Naive thymus-derived CD8-positive, alpha-beta T cell (primary cell): ENCODE measurements at places on chromosomes 16 and 17.

DNA sequence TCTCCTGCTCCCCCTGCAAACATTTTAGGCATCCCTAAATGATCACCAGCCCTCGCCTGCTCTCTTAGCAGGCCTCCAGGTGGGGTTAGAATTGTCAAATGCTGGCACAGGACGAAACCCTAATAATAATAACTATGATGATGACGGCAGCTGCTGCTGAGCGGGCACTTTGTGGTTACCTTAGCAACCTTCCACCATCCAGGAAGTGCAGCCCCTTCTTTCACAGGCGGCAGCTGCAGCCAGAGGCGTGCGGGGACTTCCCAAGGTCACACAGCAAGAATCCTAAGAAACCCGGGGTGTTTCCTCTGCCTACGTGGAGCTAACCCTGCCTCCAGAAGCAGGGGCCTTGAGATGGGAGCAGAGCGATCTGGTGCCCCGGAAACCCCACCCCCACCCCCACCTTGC is 22.4 kb upstream of the EIF1 start:
- DNase-seq = peak; percentile 84

GRCh38 chr16:80986557-80986956 is 20.1 kb downstream of the CMC2 start:
- no peak for DNase-seq

GRCh38 chr17:74452841-74453661 is 13.4 kb upstream of the CD300A start:
- DNase-seq = no peak

- no peak for DNase-seq
Measured at GRCh38 chr16:68772871-68773270, 35.8 kb downstream of the CDH1 start.

DNA sequence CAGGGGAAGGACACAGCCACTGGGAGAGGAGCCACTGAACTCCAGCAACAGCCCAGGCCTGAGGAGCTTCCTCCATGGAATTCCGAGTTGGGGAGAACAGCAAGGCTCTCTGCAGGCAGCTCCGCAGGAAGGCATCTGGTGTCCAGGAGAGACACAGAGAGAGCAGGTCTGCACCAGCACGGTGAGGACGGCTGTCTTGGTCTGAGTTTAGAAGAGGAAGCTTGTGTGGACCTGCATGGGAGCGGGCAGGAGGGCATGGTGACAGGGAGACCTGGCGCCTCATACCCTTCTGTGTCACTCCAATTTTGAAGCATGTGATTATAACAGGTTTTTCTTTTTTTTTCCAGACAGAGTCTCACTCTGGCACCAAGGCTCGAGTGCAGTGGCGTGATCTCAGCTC is 6.4 kb downstream of the SLC38A10 start:
- no peak for DNase-seq

DNA sequence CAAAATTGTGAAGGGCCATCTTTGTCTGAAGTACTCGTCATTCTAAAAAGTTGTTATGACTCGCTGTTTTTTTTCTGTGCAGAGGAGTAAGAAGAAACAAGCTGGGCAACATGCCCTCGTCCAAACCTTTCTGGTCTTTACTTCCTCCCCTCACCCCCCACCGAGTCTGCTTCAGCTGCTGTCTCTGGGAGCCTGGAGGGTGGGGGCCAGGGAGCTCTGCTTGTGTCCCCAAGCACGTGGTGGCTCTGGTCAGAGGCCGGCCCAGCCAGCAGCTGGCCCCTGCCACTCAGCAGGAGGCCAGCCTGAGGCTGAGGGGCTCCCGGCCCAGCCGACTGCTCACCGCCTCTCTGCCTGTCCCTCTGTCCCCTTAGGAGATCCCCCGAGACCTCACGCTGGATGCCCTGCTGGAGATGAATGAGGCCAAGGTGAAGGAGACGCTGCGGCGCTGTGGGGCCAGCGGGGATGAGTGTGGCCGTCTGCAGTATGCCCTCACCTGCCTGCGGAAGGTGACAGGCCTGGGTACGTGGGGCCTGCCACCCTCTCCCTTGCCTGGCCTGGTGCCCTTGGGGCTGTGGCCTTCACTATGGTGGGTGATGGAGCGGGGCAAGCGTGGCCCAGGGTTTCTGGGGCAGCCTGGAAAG is 53.7 kb upstream of the LGALS9 start:
- no peak for DNase-seq

DNA sequence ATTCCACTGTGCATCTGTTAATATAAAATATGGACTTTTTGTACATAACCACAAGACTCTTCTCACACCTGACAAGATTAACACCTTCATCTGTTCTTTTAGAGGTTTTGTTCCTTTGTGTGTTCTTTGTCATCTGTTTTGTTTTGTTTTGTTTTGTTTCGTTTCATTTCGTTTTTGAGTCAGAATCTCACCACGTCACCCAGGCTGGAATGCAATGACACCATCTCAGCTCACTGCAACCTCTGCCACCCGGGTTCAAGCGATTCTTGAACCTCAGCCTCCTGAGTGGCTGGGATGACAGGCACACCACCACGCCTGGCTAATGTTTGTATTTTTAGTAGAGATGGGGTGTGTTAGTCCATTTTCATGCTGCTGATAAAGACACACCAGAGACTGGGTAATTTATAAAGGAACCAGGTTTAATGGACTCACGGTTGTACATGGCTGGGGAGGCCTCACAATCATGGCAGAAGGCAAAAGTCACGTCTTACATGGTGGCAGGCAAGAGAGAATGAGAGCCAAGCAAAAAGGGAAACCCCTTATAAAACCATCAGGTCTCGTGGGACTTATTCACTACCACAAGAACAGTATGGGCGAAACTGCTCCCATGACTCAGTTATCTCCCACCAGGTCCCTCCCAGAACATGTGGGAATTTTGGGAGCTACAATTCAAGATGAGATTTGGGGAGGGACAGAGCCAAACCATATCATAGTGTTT is 22.3 kb downstream of the C16orf90 start:
- DNase-seq = no peak

- DNase-seq = peak; percentile 74
Measured at GRCh38 chr17:82449131-82449882, 1.2 kb downstream of the CYBC1 start.

DNA sequence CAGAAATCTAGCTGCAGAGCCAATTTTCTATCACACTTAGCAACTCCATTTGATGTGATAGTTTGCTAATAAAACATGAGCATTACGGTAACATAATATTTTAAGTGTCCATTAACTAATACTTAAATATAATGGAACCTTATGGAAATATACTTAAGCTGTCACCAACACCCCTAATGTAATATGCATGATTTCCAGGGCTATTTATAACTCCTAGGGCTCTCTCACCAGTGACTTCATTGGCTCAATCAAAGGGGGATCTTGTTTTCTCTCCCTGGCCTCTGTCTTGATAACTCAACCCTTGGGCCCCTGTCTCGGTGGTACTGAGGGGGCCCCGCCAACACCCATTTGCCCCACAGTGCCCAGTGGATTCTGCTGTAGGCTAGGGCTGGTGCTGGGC is 170.4 kb downstream of the SALL1 start:
- no peak for DNase-seq

DNA sequence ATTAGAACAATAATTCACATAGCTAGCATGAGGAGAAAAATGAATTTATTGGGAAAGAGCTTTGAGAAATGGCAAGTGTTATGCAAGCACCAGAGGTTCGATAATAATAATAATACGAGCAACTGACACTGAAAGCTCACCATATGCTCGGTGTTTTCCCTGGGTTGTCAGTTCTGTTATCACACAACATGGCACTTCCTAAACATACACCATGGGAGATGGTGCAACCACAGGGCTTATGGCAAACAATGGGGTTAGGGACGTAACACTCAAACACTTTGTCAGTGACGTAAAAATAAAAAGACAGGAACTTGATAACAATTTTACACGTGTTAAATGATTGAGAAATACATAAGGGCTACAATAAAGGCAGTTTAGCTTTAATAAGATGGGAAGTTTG is 23.7 kb downstream of the OR1D5 start:
- DNase-seq = no peak

- no peak for DNase-seq
Measured at GRCh38 chr17:46771561-46772474, 46.7 kb downstream of the WNT3 start.

DNA sequence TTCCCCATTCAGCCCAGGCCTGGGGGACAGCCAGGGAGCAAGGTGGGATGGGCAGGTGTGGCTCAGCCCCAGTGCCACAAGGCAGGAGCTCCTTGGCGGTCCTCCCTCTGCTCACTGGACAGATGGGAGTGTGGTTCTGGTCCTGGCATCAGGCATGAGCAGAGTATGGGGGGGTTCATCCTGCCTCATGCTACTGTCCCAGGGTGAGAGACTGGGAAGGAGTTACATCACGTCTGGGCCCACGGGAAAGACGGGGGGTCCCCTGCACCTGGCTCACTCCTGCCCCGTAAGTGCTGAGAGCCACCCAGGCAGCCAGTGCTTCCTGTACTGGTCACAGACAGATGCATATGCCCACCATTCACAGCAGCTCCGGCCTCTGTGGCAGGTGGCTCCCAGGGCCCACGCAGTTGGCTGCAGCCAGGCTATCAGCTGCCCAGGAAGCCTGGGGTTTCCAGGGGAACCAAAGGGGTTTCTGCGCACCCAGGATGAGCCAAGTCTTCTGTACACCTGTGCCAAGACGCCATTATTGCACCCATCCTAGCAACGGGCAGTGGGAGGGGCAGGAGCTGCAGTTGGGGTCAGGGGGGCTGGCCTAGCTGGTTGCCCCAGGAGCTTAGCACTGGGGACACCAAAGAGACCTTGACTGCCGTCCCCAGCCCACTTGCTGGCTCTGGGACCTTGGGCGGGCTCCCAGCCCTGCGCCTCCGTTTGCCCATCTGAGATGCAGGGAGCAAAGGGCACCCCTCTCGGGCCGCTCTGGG is 1.9 kb downstream of the BAIAP3 start:
- DNase-seq = no peak

DNA sequence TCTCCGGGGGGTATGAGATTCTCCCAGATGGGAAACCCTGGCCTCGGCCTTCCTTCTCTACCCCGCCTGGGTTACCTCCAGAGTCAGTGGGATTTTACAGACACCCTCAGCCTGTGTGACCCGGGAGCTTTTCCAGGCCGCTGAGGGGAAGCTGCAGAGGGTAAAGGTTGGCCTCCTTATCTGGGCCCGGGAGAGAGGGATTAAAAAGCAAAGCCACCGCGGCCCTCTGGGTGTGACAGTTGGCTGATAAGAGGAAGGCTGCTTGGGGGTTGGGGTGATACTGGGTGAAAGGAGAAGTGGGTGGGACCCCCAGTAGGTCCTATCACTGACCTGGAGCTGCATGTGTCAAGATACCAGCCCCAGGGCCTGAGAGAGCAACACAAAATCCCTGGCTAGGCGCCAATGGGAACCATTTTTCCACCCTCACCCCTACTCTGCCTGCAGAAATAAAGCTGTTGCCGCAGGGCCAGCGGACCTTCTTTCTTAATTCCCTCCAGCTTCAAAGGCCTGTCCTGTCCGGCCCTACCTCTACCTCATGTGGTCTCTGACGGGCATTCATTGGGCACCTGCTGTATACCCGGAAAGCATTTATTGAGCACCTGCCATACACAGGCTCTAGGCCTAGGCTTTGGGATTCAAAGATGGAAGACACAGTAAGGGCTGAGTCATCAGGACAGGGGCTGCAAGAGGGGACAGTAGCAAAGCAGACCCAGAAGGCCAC is 77.6 kb upstream of the GSE1 start:
- DNase-seq = no peak

DNA sequence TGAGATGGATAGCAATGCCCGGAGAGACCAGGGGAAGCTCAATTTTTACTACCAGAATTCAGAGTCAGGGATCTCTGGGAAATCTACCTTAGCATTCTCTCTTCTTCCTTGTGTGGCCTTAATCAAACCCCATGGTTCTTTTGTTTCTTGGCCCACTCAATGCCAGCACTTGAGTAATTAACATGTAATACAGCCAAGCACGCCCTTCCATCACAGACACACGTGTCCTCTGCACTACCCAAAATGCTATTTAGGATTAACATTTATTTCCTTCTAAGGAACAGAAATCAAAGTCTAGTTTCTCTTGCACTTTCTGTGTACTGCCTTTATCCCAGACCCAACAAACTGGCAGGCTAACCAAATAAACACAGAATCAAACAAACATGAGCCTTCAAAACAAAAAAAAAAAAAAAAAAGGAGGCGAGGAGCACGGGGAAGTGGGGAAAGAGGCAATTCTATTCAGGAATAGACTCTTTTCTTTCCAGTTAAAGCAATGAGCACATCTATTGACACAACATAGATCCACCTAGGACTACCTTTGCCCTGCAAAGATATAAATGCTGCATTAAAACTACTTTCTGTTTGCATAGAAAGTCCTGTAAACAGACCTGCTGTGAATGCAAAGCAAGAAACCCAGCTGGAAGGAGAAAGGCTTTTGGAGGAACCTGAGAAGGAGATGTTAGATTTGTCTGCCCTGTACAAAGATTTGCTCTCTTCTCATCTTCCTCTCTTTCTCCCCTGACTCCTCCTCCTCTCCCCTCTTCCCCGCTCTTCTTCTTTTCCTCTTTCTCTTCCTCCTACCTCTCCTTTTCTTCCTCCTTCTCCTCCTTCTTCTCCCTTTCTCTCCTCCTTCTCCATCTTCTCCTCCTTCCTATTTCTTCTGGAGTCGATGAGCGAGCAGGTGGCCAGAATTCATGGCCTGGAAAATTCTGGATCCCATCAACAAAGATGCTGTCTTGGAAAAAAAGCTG is 294.4 kb downstream of the NPIPA8 start:
- no peak for DNase-seq

- DNase-seq = no peak
Measured at GRCh38 chr16:12366313-12366712, 389.8 kb downstream of the SNX29 start.

GRCh38 chr16:30369938-30370455 is 297 bp downstream of the TBC1D10B start:
- DNase-seq = no peak

DNA sequence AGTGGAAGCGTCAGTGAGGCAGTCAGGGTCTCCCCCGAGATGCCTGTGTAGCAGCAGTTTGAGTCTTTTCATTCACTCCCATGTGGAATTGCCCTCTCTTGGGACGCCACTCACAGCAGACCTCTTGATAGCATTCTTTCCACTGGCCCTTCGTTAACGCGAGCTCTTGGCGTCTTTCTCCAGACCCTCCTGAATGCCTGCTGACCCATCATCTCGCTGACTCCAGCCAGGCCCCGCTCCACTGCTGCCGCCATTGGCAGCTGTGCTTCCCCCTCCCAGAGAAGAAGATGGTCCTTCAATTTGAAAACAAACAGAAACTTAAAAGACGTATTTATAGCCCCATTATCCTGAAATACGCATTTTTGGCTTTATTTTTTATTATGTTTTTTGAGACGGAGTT is 63.1 kb downstream of the SEC14L1 start:
- no peak for DNase-seq

- DNase-seq = no peak
Measured at GRCh38 chr17:48052956-48053757, 5.0 kb downstream of the NFE2L1 start.
